ENCODE measurements at places on chromosomes 1 and 21. TPM values are rescaled to one million over a fixed set of nuclear protein-coding genes. Genes with fewer than 3 reads are reported as not detected.

Gene TACSTD2
- 17.7 TPM for total RNA-seq

Gene AVPR1B
- not detected for total RNA-seq

Gene CLDN17
- total RNA-seq = not detected

Gene ALPL
- total RNA-seq = 1.3 TPM

Gene CD34
- total RNA-seq = 0.43 TPM

Gene TEX38
- not detected for total RNA-seq

Gene PLEKHA6
- total RNA-seq = 2.9 TPM

Gene C1orf53
- total RNA-seq = 5.6 TPM

Gene HCN3
- 1.6 TPM for total RNA-seq

Gene RGS7
- under 0.01 TPM for total RNA-seq

Gene S100A12
- total RNA-seq = not detected

Gene TRIM17
- total RNA-seq = 0.43 TPM

Gene SLX9
- 16.4 TPM for total RNA-seq

Gene TRABD2B
- not detected for total RNA-seq

Gene TCP10L
- total RNA-seq = 0.32 TPM

Gene LINGO4
- total RNA-seq = not detected

Gene PYHIN1
- total RNA-seq = not detected

Gene FABP3
- total RNA-seq = 54.8 TPM

Gene TP73
- not detected for total RNA-seq

Gene PRRX1
- 203 TPM for total RNA-seq

Gene TMEM82
- not detected for total RNA-seq

Gene AZIN2
- 2.6 TPM for total RNA-seq

Gene MOB3C
- total RNA-seq = 5.2 TPM

Gene TTC3
- total RNA-seq = 270 TPM

Gene LEPR
- 47.7 TPM for total RNA-seq

Gene NBPF20
- total RNA-seq = 2.6 TPM

Gene APCS
- total RNA-seq = not detected

Gene CR1
- total RNA-seq = under 0.01 TPM

Gene DEPDC1
- 12.6 TPM for total RNA-seq

Gene LYPLAL1
- total RNA-seq = 25.9 TPM

Gene UROD
- 136 TPM for total RNA-seq

Gene CLDN14
- not detected for total RNA-seq

Gene ZNF593OS
- 0.32 TPM for total RNA-seq

Gene RNU1-2
- total RNA-seq = not detected

Gene LAMB3
- 3.9 TPM for total RNA-seq

Gene RNU1-1
- total RNA-seq = under 0.01 TPM

Gene PTPN7
- total RNA-seq = not detected

Gene SH2D1B
- total RNA-seq = not detected

Gene TRIM67
- total RNA-seq = not detected

Gene RHD
- not detected for total RNA-seq

Gene BSDC1
- total RNA-seq = 58.3 TPM

Gene ZFP69B
- 5.8 TPM for total RNA-seq

Gene EXTL1
- total RNA-seq = 6.0 TPM

Gene OR2L2
- not detected for total RNA-seq

Gene CRTC2
- total RNA-seq = 6.0 TPM

Gene TFF2
- not detected for total RNA-seq

Gene TOMM40L
- total RNA-seq = 13.4 TPM

Gene GNG4
- 7.3 TPM for total RNA-seq

Gene CROCC
- 13.8 TPM for total RNA-seq

All from fibroblast of villous mesenchyme (primary cell).